NAMALWA (cell line): ENCODE measurements at places on chromosomes 2 and 18.
A peak's percentile ranks its signal among the peaks of the same experiment; 100 is the strongest.

DNA sequence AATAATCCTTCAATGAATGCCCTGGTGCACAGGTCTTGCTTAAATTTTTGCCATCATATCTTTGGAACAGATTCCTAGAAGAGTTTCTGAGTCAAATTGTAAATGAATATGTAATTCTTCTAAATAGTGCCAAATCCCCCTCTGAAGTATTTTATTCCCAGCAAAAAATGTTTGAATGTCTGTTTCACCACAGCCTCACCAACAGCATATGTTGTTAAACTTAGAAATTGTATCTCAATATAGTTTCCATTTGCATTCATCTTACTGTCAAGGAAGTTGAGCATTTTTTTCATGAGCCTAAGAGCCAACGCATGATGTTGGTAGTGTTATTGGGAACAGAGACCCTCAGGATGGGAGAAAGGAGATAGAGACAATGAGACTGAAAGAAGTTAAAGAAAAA, 86.8 kb upstream of the IL1R2 start:
- no peak for DNase-seq

GRCh38 chr2:42663828-42664227, 95.4 kb downstream of the MTA3 start:
- no peak for DNase-seq

DNA sequence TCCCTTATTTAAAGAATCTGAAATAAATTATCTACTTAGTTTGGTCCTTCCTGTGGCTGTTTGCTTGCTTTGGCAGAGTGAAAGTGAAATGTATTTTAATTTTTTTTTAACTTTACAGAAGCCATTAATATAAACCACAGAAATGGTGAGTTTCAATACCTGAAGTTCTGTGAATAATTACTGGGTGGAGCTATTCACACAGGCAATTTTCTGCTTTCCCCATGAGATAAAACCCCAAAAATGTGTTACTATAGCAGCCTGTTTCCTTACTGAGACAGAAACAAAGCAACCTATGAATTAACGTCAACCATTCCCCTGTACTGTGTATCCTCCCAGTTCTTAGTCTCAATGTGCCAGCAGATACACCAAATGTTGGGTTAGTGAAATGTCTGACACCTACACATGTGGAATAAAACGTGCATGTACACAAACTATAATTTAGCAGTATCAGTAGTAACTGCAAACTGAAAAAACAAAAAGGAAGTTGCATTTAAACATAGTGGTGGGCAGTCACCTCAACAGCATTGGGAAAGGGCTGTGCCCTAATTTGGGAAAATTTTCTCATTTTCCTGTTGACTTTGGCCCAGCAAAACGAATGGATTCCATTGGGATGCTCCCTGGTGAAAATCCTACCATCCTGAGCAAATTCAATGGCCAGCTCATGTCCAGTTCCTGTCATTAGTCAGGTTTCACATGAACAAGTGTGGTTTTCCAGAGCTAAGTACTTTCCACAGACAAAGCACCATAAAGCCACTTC, 73.1 kb upstream of the RMDN2 start:
- DNase-seq = no peak

- no peak for DNase-seq
Observed at GRCh38 chr2:239187464-239188253, 213.2 kb downstream of the HDAC4 start.

- no peak for DNase-seq
Observed at GRCh38 chr18:33577685-33578517, at the start of gene ASXL3. Gene ASXL3, plus strand, starts transcription at chr18:33578219. Its CDS starts 413 bp downstream, at chr18:33578632.

DNA sequence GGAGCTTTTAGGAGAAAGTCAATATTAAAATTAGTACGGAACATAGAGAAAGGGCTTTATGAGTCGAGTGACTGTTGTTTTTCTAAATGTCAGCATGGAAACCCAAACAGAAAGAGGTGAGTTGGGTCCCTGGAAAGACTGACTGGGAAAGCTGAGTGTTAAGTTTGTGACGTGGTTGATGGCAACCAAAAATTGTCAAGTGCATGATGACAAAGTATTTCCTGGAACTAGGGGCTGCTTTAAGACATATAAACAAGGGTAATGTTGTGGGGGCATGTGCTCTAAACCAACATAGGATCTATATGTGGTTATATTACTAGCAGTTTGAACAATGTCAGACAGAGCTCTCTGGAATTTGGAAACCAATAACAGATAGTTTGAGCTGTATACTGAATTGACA, 50.9 kb upstream of the GPD2 start:
- no peak for DNase-seq

GRCh38 chr18:58862851-58863538, 1.7 kb upstream of the ZNF532 start:
- DNase-seq = peak; percentile 72

DNA sequence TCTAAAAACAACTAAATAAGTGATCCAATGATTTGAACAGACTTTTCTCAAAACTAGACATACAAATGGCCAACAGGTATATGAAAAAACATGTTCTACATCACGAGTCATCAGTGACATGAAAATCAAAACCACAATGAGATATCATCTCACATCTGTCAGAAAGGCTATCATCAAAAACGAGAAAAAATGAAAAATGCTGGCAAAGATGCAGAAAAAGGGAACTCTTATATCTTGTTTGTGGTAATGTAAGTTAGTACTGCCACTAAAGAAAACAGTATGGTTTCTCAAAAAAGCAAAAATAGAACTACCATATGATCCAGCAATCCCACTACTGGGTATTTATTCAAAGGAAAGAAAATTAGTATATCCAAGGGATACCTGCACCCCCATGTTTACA, 255.3 kb upstream of the FBXO11 start:
- no peak for DNase-seq

DNA sequence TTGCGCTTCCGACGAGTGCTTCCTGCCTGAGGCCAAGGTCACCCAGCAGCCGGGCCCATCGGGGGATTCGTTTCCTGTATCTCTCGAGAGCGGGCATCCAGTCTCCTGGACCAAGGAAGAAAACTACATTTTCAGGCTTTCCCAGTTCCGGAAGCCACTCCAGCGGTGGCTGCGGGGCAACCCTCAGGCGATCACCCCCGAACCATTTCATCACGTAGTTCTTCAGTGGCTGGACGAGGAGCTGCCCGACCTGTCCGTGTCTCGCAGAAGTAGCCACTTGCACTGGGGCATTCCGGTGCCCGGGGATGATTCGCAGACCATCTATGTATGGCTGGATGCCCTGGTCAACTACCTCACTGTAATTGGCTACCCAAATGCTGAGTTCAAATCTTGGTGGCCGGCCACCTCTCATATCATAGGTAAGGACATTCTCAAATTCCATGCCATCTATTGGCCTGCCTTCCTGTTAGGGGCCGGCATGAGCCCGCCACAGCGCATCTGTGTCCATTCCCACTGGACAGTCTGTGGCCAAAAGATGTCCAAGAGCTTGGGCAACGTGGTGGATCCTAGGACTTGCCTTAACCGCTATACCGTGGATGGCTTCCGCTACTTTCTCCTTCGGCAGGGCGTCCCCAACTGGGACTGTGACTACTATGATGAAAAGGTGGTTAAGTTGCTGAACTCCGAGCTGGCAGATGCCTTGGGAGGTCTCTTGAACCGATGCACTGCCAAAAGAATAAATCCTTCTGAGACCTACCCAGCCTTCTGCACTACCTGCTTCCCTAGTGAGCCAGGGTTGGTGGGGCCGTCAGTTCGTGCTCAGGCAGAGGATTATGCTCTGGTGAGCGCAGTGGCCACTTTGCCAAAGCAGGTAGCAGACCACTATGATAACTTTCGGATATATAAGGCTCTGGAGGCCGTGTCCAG, 1.0 kb downstream of the MARS2 start:
- peak; percentile 25 for DNase-seq

DNA sequence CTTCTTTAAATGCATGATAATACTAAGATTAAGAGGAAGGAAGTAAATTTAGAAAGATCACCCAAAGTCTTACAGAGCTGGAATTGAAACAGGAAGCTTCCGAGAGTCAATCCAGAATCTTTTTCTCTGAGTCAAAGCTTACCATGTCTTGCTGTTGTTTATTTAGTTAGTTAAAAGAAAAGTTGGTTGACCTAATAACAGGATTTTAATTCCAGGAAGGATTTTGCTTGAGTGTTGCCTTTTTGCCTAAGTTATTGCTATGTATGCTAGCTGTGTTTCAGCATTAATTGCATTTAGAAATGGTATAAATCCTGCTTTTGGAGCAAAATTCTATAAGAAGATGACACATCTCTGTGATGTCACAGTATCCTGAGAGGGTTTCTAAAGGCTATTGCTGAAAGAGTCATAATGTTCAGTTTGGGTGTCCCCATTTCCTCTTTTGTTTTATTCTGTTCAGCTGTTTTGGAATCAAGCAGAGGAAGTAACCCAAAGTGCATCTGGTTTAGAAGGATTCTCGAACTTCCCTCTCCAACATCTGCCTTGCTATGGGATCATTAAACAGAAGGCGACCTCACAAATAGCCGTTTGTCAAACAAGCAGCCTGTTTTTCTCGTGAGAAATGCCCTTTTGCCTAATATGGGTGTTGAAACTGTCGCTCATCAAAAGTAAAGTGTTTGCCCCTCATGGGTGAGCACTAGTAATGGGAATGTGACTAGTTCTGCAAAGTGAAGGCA, 271.5 kb upstream of the MMADHC start:
- no peak for DNase-seq

- no peak for DNase-seq
Observed at GRCh38 chr2:195360242-195360641, 296.8 kb upstream of the SLC39A10 start.

DNA sequence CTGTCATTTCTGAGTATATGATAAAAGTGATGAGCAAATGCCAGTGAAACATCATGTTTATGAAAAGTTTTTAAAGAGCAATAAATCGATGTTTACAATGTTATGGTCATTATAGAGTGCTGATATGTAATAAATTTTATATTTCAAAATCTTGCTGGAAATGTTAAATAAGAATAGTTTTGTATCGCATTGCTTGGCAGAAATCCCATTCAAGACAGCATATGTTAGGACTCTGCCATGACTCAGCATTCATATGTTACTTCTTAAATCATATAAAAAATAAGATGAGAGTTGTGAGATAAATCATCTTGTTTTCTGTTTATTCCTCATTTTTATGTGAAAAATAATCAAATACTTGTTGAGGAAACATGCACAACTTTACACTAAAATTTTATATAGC, 949.9 kb upstream of the NRXN1 start:
- no peak for DNase-seq

GRCh38 chr2:41598161-41598894, 449.5 kb upstream of the PKDCC start:
- DNase-seq = no peak

DNA sequence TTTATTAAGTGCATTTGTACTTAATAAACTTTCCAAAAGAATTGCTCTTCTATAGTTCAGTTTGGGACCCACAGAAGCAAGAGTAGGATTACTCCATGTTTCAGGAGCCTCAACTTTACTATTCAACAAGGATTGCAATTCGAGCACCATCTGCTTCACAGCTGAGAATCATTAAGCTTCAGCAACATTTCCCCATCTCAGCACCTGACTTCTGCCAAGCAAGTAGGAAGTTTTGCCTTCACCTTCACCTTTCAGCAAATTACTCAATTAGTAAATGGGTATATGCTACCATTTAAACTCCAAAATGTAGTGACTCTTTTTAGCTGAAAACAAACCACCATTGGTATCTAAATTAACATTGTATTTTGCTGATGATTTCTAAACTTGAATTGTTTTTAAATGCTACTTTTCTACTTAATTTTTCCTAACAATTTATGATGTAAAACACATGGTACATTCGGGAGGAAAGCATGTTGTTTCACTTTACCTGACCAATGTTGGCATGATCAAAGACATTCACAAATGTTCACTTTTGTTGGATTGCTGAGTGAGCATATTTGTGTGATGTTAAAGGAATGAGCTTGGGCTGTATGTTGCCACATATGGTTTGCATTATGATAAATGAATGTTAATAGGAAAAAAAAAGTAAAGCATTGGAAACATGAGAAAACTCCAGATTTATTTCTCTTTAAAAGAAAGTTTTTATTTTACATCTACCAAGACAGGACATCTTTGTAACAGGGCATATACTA, 159.2 kb downstream of the GULP1 start:
- DNase-seq = no peak

- DNase-seq = no peak
Observed at GRCh38 chr2:159671047-159671446, 41.3 kb upstream of the MARCHF7 start.

DNA sequence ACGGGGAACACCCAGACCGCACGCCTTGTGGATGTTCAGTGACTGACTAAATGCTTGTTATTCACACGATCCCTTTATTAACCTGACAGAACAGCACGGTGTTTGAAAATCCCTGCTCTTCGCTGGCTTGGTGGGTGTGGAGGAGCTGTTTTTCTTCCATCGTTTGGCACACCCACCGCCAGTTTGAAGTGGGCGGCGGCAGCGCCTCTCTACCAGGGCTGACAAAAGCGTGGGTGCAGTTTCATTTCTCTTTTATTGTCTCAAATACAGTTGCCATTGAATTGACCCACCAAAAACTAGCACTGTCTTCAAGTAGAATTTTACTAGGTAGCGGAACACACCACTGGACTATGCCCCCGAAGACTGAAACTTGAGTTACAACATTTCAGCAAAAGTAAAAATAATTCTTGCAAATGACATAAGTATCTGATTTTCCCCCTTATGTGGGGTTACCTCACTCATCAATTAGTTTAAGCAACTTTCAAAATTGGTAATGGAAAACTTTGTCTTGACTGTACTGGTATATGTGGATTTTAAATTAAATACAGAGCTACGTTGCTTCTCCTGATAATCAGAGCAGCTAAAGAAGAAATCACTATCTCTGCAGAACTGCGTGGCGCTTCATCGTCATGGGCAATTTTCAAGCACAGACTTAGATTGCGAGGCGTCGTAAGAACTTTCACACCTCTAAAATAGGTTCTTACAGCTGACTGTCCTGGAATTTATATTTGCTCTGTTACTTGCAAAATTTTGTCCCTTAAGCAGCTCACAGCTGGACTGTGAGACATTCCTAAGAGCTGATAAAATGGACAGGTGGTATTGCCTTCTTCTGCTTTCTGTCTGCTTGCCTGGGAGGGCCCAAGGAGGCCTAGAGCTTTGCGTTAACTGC, 60.9 kb downstream of the LDLRAD4 start:
- no peak for DNase-seq

GRCh38 chr2:179332903-179333302, 68.3 kb upstream of the SESTD1 start:
- no peak for DNase-seq

DNA sequence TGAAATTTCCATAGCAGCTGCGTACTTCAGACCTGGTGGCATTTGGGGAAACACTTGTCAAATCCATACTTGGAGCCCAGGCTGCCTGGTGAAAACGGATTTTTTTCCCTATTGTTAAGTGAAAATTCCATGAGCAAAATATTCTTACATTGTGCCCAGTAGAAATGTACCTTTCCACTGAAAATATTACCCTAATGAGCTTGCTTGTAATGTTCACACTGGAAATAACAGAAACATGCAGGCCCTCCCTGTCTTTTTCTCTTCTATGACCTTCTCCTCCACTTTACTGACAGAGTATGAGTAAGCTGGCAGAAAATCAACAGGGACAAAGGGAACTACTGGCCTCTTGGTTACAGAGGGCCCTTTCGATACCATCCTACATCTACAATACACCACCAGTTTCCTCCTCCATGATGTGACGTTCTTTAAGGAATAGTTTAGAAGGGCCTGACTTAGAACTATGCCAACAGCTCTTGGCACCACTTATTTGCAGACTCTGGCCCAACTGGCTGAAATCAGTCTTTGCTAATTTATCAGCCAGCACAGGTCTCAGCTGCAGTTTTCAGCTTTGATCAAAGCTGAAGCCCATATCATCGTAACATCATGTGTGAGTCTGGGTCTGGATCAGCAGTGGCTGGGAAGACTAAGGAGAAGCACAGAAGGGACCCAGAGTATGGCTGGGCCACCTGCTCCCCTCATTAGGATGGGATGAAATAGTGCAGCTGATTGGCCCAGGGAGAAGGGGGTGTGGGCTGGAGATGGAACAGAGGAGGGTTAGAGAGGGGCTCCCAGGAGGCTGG, 272.2 kb upstream of the ID2 start:
- no peak for DNase-seq
